Stimulated activated CD4-positive, alpha-beta T cell treated with anti-CD3 and anti-CD28 coated beads, Interleukin-2, amount 100 ng/mL, for 24 hours (primary cell): ENCODE measurements at places on chromosomes 6 and 20.

DNA sequence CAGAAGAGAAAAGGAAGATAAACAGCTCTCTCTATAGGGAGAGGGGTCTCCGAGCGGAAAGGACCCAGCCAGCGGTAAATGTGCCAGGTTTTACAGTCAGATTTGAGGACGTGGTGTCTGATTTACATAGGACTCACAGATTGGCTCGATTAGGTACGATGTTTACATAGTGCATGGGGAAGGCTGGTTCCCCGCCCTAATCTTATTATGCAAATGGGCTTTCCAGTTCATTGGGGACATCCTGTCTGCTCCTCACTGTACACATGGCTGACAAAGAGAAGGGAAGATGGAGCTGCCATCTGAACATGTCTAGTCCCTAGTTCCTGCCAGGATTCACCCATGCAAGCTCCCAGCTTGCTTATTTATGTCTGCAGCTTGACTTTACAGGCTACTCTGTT, 119.9 kb downstream of the RNF144B start:
- no peak for DNase-seq

DNA sequence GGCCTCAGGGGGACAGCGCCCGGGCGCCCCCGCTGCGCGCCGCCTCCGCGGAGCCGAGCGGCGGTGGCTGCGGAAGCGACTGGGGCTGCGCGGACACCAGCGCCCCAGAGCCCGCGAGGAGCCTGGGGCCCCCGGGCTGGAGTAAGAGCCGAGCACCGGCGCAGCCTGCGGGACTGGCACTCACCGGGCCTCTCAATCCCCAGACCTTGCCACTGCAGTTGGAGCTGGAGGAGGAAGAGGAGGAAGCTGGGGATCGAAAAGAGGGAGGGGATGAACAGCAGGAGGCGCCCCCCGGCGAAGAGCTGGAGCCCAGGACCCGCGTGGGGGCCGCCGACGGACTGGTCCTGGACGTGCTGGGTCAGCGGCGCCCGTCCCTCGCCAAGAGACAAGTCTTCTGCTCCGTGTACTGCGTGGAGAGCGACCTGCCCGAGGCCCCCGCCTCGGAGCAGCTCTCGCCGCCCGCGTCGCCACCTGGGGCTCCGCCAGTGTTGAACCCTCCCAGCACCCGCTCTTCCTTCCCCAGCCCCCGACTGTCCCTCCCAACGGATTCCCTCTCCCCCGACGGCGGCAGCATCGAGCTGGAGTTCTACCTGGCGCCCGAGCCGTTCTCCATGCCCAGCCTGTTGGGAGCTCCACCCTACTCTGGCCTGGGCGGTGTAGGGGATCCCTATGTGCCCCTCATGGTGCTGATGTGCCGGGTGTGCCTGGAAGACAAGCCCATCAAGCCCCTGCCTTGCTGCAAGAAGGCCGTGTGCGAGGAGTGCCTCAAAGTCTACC, 590 bp downstream of the RNF217 start:
- no peak for DNase-seq

- DNase-seq: no peak
These were observed 261.9 kb downstream of the CDH26 start for GRCh38 chr20:60219984-60220562.

GRCh38 chr6:137571854-137572253, 77.7 kb upstream of the OLIG3 start:
- peak; percentile 71 for DNase-seq

DNA sequence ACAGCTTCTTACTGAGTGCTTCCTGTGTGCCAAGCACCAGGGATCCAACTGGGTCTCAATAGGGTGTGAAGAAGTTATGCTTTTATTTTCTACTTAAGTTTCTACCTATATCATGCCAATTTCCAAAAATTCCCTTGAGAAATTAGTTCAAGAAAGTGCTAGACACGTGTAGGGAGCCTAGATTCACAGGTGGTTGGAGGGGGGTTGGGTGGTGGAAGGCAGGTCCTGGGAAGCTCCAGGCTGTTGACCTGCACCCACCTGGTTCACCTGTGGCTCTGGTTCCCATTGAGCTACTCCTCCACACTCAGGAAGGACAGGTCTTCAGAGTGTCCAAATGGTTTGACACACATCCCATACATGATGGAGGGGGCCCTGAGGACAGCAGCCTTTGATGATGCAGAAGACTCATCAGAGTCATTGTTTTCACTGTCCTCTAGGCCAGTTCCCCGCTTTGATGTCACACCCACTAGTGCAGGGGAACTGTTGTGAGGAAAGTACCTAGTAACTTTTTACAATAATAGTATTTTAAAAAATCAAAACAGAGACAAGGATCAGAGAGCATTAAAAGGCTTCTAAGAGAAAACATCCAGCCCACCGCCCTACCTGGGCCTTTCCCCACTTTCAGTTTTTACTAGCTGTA, 39.8 kb upstream of the MYL9 start:
- no peak for DNase-seq

DNA sequence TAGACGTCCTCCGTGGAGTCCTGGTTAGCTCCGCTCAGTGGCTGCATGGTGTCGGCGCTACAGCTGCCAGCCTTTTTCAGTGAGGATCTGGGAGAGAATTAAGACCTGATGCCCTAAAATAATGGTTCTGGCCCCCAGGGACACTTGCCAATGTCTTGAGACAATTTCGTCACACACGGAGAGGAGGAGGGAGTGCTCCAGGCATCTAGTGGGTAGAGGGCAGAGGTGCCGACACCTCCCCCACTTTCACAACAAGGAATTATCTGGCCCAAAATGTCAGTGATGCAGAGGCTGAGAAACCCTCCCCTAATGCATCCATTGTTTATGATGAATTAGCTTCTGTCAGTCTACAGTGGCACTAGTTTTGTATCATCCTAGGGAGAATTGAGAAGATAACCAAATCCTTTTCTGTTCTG, 24.4 kb downstream of the TMEM181 start:
- no peak for DNase-seq

- DNase-seq: no peak
These were observed 906.8 kb downstream of the GRIK2 start for GRCh38 chr6:102300350-102300749.

DNA sequence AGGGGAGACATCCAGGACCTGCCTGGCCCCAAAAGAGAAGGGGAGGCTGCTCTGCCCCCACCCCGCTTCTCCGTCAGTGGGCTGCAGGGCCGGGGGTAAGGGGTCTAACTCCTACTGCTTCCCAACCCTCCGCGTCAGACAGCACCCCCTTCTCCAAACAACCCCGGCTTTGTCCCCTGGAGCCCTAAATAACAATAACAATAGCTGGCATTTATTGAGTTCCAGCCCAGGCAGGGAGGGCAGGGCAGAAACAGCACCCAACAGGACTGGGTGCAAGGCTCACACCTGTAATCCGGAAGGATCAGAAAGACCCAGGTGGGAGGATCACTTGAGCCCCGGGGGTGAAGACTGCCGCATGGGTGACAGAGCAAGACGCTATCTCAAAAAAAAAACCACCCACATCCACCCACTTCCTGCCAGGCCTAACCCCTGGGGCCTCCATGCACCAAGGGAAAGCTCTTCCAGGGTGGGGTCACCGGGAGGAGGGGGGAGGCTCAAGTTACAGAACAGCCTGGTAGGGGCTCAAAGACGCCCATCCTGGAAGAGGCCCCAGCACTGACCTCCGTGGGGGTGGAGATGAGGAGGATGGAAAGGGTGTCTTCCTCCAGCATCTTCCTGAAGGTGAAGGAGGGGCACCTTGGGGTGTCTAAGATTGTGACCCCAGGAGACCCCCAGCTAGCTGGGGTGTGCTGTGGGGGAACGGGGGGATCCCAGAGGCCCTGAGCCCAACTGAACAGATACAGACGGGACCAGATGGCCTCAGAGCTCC, 1.3 kb upstream of the FNDC11 start:
- DNase-seq: peak; percentile 25

GRCh38 chr20:11355345-11355744, 562.3 kb upstream of the BTBD3 start:
- DNase-seq: no peak

DNA sequence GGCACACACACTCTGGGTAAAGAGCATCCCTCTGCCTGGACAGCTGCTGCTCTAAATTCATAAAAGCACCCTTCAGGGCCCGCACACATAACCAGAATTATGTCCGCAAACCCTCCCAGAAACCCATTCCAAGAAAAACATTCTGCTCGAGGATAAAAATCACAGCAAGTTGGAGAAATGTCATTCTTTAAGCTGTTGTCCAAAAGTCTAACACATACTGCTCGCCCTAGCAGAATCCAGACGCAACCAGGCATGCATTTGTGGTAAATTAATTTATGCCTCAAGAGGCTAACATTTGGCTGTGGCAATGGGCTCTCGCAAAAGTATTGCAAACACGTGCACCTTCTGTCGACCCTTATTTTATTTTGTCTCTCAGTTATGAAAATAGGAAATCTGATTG, 116.1 kb upstream of the INSM1 start:
- no peak for DNase-seq
